SHP77 treated with DMSO at 0.1 percent for 48 hours (cell line): ENCODE measurements at places on chromosomes 6 and 20.

GRCh38 chr20:3010985-3011723, 32.3 kb upstream of the GNRH2 start:
- no peak for DNase-seq

- no peak for DNase-seq
These were observed 169.9 kb upstream of the CST7 start for GRCh38 chr20:24779131-24779530.

DNA sequence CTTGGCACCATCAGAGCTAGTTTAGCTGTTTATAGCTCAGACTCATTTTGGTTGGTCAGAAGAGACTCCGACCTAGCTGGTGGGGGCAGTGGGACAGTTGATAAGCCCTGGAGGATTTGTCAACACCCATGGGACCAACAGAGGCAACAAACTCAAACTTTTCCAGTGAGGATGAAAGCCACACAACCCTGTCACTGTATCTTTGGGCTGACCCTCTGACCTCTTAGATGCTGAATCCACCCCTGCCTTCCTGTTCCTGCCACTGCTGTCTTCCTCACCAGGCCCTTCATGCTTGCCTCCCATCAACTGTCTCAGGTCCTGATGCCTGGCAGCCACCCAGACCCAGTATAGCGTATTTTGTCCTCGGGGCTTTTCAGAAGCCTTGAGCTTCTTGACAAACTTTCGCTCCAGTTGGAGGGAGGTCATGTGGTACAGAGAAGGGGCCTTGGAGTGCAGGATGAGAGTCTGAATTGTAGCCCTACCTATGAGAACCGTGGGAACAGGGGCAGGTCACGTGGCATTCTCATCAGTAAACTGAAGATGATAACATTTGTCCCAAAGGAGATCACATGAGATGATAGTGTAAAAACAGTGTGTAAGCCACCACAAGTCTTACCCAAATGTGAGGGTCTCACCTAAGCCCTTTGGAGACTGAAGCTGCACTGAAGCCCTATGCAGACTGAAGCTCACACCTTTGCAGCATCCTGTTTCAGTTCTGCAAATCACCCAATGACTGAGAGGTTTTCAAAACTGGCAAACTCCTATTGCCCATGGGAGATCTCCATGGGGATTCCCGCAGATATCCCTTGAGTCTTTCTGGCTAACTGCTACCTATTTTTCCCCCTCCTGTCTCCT, 72.0 kb upstream of the F13A1 start:
- no peak for DNase-seq

- DNase-seq = no peak
These were observed 2.0 kb upstream of the NPEPL1 start for GRCh38 chr20:58690396-58691135.

DNA sequence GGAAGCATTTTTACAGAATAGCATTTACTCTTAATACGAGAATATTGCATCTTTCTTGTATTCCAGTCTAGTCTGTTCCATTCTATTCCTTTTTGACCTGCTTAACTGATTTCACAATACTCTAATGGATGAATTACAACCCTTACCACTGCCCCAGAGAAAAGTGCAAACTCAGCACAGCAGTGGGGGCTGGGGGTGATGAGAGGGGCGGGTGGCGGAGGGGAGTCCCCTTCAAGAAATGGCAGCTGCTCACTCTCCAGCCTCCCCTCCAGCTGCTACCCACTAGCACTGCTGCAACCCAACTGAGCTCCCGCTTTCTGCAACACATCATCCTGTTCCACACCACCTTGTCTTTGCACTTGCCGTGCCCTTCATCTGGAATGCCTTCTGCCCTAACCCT, 30.1 kb downstream of the PIM1 start:
- no peak for DNase-seq

DNA sequence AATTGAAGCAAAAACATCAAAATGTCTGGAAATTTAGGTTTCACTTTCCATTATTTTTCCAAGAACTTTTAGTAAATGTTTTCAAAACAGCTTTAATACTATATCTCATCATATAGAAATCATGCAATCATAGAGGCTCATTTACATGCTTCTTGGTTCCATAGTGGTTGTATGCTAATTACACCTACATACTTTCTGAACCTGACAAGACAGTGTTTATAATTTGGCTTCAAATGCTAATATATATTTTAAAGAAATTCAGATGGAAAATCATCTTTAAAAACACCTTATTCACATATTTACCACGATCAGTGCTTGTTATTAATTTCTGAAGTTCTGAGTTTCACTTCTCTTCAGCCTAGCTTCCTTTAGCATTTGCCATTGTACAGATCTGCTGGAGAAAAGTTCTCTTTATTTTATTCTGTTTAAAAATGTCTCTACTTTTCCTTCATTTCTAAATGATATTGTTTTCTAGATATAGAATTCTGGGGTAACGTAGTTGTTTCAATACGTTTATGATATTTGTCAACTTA, 89.9 kb downstream of the PLCB1 start:
- DNase-seq = no peak

GRCh38 chr6:118902726-118903125, 8.8 kb downstream of the ASF1A start:
- DNase-seq = no peak

DNA sequence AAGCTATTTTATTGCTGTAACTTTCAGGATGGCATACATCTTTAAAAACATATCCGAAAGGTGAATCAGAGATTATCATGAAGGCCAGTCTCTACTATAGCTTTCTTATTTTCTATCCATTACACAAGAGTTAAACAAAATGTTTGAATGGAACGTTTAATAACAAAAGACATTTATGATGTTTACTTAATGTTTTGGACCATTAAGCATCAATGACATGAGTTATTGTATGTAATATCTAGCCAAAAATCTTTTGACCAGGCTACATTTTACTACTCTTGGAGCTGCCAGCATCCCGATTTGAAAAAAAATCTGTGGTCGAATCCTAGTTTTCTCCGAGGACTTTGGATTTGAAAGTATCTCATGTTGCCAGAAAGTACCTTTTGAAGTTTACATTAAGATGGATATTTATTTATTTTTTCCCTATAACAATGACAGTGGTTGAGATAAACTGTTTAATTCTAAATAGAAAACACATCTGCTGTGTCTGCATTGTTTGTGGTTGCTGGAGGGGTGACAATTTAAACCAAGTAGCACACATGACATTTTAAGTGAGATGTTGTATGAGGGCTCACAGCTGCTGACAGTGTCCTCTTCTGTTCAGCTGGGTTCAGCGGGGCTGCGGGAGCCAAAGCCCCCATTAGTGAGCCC, 293.7 kb upstream of the TCF21 start:
- no peak for DNase-seq

DNA sequence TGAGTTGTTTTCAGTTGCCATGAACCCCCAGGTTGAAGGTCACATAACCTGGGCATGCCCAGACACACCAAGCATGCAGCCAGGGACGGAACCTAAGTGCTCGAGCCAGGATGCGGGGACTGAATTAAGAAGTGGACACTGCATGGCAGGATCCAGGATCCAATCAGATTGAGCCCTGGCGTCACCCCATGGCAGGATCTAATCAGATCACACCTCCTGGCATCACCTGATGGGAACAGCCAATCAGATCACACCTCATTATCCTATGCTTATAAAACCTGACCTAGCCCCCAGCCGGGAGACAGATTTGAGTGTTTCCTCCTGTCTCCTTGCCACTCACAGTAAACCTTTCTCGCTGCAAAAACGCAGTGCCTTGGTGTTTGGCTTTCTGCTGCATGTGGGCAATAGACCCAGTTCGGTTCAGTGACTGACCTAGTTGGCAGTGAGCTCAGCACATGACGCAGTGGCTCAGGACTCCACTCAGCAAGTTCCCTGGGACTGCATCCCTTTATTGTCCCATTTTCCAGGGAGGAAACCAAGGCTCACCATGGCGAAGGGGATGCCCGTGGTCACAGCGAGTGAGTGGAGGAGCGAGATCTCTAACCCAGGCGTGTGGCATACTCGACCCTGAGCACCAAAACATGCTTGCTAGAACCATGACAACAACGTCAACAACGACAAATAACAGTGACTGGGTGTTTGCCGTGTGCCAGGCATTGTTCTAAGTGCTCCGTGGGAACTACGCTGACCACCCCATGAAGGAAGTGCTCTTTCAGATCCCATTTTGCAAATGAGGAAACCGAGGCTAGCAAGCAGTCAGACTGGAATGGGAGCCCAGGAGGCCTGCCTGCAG, 66.3 kb downstream of the RBM38 start:
- no peak for DNase-seq

DNA sequence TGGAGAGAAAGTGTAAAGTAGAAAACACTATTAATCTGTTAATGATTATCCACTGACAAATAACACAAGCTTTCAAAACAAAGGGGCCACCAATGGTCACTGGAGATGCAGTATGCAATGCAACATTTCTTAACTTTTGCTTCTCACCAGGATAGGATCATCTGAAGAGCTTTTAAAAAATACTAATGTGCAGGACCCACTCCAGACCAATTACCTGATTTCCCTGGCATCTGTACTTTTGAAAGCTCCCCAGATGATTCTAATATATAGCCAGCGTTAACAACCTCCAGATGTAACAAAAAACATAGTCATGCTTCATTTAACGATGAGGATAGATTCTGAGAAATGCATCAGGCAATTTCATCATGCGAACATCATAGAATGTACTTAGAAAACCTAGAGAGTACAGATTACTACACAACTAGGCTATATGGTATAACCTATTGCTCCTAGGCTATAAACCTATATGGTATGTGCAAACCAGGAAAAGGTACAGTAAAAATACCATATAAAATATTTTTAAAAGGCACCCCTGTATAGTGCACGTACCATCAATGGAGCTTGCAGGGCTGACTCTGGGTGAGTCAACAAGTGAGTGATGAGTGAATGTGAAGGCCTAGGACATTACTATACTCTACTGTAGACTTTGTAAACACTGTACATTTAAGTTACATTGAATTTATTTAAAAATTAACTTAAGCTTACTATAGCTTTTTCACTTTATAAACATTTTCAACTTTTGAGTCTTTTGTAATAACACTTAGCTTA, 69.2 kb downstream of the ATG5 start:
- DNase-seq = no peak

DNA sequence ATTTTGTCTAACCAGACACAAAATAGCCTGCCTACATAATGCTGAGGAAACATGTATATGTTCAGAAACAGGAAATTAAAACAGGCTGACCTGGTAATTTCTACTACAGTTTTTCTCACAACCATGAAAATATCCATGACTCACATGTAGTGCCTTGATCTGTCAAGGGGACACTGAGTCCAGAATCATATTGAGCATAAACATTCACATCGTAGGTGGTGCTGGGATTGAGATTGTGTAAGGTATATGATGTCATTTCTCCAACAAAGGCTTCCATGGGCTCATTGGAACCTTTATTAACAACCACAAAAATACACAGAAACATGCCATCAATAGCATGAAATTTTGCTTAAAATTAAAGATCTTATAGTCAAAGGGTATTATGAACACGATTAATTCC, 80.9 kb downstream of the COL12A1 start:
- no peak for DNase-seq
